ENCODE measurements at places on chromosomes 5 and 9.

DNA sequence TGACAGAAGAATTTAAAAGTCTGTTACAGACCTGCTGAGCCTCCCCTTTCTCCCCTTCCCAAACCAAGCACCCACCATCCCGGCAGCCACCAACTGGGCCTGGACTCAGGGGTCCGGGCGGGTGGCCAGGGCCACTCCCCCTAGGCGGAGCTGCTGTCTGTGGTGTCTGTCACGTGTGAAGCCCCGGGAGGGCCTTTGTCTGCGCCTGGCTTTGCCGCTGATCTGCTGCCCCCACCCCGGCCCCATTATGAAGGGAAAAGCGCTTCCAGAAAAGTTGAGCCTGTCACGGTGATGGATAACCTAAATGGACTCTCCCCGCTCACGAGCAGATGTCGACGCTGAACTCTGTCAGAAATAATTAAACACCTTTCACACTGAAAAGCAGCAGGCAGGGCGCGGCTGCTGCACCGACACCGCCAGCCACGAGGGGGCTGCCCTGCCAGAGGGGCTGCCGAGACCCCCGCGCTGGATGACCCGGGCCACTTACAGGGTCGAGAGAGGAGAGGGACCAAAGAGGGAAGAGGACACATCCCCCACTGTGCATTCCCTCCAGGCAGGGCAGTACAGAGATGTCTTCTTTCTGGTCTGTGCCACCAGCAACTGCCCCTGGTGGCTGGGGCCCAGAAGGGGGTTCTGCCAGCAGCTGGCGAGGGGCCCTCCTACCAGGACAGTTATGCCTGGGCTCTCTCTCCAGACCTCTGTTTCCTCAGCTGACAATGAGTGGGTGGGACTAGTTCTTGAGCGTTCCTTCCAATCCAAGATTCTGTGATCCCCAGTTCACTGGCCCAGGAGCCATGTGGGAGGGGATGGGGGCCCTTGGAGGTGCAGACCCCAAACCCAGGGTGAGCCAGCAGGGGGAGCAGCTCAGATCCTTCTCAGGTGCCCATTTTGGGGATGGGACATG, 36.0 kb upstream of the BARHL1 start:
- peak; percentile 61 for DNase-seq

- DNase-seq, result no peak
These were observed 102.2 kb upstream of the IER5L start for GRCh38 chr9:129280236-129280622.

GRCh38 chr9:98182069-98182820, 10.2 kb downstream of the CORO2A start:
- DNase-seq, result no peak

GRCh38 chr9:75147638-75148037, 59.3 kb downstream of the OSTF1 start:
- no peak for DNase-seq

DNA sequence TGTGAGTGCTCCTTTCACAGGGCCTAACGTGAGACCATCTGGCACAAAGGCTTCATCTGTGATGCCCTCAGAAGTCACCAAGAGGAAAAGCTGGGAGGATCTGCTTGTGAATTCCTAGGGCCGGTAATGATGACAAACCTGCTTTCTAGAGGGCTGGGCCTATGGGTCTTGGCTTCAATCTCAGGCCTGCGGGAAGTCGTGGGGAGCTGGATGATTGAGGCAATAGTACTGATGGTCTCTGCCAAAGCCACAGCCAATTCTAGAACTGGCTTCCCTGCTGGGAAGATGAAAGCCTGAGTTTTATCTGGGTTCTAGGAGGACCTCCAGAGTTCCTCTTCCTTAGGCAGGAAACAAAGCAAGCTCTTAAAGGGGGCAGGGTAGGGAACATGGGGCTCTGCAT, 102.7 kb downstream of the TMEM215 start:
- DNase-seq, result no peak

- DNase-seq, result no peak
These were observed 101.9 kb upstream of the SLC44A1 start for GRCh38 chr9:105142406-105143135.

DNA sequence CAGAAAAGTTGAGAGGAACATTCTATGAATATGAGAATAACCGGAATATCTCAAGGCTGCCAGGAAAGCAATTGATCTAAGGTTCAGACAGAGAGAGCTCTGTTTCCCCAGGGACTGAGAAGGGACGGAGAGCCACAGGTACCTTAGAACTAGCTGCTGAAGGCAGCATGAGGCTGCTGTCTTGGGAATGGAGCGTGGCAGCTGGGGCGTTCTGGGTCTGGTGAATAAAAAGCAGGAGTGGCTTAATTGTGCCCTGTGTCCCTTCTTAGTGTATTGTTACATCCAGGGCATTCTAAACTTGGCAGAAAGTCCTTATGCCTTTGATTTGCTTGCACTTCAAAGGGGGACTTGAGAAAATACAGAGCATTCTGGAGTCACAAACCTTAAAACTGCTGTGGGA, 434.5 kb downstream of the KDM4C start:
- no peak for DNase-seq

DNA sequence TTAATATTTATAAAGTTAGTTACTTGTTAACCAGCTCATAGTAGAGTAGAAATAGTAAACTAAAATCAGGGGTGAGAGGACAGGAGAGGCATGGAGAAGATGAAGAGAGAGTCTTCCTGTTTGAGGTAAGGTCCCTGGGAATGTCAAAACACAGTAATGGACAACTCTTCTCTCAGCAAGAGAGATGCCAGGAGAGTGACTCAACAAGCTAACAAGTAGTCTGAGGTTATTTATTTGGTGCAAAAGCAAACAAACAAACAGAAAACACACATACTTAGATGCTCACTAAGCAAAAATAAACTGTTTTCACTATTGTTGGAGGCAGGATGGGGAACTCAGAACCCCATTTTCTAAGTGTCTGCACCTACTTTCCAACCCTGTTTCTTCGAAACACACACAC, 333.2 kb upstream of the RFX3 start:
- DNase-seq, result no peak

- peak; percentile 38 for DNase-seq
These were observed 227.6 kb upstream of the IRX4 start for GRCh38 chr5:2110137-2110933.

- no peak for DNase-seq
These were observed 50.6 kb downstream of the RASEF start for GRCh38 chr9:83012168-83012921.

GRCh38 chr5:159258361-159258760, 4.7 kb upstream of the UBLCP1 start:
- no peak for DNase-seq

DNA sequence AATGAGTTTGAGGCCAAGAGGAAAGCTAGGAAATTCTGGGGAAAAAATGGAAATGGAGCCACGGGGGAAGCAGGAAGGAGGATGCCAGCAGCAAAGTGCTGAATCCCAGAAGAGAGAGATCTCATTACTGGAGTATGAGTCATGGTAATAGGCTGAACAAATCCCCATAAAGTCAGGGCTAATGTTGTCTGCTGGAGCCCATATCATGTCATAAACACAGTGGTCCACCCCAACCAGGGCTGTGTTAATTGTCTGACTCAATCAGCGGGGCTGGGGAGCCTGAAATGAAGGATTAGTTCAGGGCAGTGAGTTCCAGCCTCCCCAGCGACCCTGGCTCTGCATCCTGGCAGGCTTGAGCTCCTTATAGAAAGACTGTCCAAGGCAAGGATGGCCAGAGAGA, 68.8 kb downstream of the TLR4 start:
- DNase-seq, result no peak

GRCh38 chr9:92962846-92963245, 15.5 kb downstream of the FGD3 start:
- DNase-seq, result no peak

DNA sequence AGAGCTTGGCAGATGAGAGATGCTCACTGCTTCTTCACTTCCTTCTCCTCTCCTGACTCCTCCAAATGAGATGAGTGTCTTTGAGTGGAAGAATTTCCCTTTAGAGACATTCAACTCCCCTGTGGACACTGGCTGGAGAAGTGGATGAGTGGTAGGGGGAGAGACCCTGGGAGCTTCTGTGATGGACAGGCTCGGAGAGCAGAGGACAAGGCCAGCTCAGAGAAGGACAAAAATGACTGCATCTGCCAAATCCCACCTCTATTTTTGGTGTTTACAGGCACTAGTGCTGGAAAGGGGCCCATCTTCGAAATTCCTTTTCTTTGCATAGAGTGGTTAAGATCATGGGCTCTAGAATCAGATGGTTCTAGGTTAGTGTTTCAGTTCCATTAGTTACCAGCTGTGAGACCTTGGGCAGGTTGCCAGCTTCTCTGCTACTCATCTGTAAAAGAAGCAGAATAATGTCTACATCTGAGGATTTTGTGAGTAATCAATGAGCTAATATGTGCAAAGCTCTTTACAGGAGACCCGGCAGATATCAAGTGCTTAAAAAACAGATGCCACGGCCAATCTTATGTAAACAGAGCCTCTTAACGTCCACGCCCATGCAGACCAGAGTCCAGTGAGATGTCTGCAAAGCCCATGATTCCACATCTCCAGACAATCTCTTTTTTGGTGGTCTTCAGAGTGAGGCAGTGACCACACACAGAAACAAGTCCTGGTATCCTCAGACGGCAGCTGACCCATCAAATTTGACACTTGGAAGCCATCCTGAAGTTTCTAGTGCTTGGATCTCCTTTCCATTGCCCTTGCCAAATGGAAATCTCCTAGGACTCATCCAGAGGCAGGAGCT, 13.6 kb upstream of the COL27A1 start:
- peak; percentile 9 for DNase-seq

Measured in NAMALWA (cell line).